ENCODE measurements at places on chromosomes 12 and 14.

GRCh38 chr12:34406996-34407300, 384.7 kb downstream of the ALG10 start:
- DNase-seq = peak; percentile 16

GRCh38 chr14:55327179-55327578, 56.0 kb downstream of the FBXO34 start:
- DNase-seq = no peak

DNA sequence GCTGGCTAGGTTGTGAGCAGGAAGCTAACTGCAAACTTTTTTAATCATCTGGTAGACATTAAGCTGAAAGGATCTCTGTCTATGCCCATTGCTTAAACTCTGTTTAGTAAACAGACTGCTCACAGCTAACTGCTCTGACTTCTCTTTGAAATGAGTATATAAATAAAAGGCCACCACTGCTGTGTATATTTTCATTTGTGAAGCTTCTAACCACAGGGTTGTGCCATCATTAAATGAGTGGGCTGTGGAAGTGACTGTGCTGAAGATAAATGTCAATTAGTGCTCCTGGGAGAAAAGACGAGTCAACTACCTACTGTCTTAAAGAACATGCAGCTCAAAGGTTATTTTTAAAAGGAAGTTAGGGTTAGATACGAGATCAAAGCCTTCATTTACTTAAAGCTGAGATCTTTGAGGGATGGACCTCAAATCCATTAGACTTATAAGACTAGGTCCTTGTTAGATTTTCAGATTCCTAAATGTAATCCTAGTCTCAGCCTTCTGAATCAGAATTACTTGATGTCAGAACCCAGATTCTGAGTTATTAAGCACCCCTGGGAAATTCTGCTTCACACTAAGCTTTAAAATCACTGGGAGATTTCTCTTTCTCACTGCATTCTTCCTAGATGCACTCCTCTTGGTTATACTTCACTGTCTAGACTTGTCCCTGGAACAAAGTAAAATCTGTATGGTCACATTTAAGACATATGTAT, 213.1 kb upstream of the FLRT2 start:
- DNase-seq = no peak

DNA sequence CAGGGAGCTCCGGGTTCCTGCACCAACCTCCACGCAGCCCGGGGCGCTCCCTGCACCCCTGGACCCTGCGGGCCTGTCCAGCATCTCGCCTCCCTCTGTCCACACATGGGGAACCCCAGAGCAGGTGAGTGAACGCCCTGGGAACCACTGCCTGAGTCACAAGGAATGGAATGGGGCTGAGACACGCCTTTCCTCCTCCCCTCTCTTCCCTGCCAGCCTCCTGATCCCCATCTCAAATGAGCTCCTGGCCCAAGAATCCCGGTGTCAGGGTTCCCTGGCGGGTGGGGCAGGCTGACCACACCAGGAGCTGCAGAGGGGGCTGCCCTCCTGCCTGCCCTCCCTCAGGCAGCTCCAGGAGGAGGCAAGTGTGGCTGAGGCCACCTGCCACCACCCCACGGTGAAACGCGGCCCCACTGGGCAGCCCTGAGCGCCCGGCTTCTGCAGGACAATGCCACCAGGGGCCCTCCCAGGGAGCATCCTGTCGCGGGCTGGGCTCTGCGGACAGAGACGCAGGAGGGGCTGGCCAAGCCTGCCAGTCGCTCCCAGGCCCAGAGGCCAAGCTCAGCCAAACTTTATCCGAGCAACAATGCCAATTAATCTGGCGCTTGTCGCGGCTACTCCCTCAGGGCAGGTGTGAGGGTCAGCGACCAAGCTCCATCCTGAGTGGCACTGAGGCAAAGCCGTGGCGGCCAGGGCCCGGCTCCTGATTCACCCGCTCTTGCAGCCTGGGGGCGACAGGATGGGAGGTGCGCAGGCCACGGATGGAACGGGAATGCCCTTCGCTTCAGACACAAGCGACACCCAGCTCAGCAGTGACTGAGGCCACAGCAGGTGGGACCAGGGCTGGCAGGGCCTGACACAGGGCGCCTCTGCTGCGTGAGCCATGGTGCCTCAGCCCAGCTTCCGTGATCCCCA, 44.3 kb downstream of the GALNT9 start:
- no peak for DNase-seq

GRCh38 chr12:89047856-89048418, 304.4 kb downstream of the DUSP6 start:
- no peak for DNase-seq

DNA sequence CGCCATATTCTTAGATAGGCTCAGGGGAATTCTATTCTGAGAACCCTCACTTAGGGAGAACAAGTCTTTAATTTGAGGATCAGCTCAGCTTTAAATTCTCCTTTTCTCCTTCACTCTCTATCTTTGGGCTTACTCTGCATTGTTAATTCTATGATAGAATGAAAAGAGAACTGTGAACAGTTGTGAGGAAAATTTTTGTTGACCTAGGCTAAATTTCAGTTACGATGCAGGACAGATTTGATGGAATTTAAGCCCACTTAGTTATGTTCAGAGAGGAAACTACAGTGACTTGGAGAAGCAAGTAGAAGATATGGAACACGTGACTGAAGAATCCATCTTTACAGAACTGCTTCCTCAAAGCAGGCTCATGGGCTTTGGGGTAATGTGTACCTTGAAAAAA, 82.7 kb downstream of the TBC1D30 start:
- no peak for DNase-seq

- DNase-seq = no peak
Measured at GRCh38 chr12:26416550-26416949, 221.2 kb downstream of the SSPN start.

GRCh38 chr14:77111021-77111420, 13.0 kb downstream of the CIPC start:
- DNase-seq = peak; percentile 72

DNA sequence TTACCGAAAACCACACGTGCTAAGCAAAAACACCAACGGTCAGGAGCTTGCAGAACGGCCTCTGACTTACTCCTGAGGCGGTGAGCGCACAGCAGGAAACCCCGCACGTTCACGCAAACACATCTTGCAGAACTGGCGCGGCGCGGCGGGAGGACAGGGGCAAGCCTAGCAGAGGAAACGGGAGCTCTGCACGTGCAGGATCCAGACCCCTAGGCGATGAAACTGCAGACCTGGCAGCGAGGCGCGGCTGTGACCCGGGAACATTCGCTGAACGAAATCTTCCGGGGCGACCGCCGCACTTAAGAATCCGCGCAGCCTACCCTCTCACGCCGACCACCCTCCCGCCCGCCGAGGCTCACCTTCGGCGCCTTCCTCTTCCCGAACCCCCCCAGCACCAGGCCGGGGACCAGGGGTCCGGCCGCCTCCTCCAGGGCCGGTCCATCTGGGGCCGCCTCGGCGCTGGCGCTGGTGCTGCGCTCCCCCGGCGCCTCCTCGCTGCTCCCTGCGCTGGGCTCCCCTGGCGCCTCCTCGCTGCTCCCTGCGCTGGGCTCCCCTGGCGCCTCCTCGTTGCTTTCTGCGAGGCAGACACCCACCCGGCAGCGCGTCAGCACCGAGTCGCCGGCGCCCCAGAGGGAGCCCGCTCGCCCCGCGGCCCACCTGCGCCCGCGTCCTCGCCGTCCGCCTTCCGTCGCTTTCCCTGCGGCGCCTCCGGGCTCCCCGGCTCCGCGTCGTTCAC, 615 bp downstream of the DDX51 start:
- peak; percentile 61 for DNase-seq

GRCh38 chr12:77996670-77997069, 166.0 kb downstream of the NAV3 start:
- no peak for DNase-seq

GRCh38 chr12:49568442-49569162, 660 bp upstream of the MCRS1 start:
- no peak for DNase-seq

DNA sequence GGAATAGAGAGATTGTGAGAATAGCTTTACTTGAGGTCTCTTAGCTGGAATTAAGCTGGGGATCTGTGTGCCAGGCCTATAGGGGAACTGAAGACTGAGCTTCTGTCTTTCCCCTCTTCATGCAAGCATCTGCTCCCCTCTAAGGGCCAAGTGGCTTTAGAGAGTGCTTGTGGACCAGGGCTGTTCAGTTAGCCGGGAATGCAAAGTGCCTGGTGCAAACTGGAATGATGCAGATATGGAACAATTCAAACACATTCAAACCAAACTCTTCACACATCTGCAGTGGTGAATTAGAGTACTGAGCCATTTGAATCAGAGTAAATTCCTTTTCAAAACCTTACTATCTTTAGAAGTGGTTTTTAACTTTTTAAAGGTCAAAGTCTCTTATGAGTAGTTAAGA, 99.0 kb downstream of the LIN7A start:
- no peak for DNase-seq

GRCh38 chr12:124630791-124631313, 63.4 kb upstream of the NCOR2 start:
- no peak for DNase-seq

- DNase-seq = no peak
Measured at GRCh38 chr12:88986056-88986455, 366.2 kb downstream of the DUSP6 start.

DNA sequence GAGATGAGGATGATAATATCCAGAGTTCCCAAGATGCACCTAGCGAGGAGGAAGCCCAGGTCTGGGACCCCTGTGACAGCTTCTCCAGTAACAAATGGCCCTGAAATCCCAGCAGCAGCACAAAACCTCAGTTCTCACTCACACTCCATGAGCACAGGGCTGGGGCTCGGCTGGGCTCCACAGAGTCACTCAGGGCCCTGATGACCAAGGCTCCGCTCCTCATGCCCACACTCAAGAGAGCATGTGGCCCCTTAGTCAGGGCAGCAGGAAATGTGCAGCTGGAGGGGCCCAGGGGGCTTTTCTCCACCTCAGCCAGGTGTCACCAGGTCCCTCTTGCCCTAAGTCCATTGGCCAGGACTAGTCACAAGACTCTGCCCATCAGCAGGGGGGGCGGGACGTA, 242.7 kb upstream of the SFSWAP start:
- DNase-seq = no peak

GRCh38 chr12:101929365-101930041, 52.1 kb downstream of the DRAM1 start:
- no peak for DNase-seq

DNA sequence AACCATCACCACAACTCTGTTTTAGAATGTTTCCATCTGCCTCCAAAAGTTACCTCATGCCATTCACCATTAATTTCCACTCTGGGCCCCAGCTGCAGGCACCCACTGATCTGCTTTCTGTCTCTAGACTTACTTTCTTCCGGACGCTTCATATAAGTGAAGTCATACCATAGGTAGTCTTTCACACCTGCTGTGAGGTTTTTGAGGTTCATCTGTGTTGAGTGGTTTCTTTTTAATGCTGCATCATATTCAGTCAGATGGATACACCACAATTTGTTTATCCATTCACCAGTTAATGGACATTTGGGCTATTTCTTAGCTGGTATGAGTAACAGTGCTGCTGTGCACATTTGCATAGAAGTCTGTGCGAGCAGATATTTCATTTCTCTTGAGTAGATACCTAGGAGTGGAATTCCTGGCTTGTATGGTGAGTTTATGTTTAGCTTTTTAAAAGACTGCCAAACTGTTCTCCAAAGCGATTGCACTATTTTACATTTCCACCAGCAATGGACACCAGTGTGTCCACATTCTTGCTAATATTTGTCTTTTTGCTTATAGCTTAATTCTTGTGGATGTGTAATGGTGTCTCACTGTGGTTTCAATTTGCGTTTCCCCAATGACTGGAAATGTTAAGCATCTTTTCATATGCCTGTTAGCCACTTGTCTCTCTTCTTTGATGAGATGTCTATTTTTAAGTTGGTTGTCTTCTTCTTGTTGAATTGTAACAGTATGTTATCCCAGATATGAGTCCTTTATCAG, 48.3 kb downstream of the ZFYVE21 start:
- no peak for DNase-seq

DNA sequence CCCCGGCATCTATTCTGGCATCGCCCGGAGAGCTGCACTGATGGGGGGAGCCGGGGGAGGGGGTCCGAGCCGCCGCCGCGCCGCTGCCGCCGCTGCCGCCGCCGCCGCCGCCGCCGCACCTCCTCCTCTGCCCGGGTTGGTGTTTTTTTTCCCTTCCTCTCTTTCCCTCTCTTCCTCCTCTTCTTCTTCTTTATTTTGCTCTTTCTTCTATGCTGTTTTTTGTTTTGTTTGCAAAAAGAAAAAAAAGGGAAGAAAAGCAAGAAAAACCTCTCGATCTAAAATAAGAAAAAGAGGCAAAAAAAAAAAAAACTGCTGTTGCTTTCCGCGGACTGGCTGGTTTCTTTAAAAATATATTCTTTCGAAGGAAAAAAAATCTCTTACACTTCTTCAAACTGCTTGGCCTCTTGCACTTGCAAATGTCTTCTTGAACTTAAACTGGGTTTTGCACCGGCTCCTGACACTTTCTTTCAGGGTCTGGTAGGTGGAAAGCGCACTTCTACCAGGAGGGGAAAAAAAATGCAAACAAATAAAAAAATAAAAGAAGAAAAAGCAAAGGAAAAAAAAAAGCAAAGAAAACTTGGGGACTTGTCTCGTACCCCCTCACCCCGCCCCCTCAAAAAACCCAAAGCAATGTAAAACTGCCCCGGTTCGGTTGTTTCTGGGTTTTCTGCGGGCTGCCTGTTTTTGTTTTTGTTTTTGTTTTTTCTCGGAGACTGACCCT, 616 bp downstream of the BCL11B start:
- no peak for DNase-seq

DNA sequence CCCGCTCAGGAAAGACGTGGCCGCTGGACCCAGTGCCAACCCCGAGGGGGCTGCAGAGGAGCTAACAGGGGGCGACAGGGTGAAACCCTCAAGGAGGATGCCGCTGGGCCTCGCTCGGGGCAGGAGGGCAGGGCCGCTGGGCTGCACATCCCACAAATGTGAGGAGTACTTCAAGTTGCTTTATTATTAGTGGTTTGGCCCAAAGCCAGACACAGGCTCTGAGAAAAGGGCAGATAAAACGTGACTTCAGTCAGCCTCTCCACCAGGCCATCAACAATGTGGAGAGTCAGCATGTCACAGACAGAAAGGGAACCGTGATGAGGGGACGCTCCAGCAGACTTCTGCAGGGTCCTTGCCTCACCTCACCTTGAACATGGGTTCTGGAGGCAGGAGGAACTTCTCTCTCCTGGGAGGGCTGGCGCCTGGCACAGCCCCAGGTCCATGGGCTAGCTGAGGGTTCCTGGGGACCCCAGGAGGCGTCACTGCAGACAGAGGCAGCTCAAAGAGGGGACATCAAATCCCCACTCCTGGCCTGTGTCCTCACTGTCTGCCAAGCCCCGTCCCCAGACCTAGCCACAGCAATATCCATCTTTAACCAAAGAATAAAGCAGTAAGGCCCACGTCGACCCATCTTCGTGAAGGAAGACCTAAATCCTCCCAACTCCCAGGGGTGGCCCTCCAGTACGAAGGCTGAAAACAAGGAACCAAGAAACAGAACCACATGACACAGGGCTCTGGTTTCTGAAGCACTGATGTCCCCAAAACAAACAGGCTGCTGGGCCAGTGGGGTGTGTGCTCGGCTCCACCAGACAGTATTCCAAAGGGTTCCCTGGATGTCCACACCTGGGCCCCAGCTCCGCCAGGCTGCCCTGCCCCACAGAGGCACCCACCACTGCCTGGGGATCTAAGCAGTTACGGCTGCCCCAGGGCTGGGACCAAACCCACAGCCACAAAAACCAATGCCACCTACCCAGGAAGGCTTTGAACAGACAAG, 35.1 kb downstream of the CCDC85C start:
- DNase-seq = no peak

All from ascending aorta (tissue), 2 donors.